Aorta (tissue), 5 donors: ENCODE measurements at places on chromosomes 3 and 15. TPM values are rescaled to one million over a fixed set of nuclear protein-coding genes. Genes with fewer than 3 reads are reported as not detected.

The KLF15 gene
- polyA plus RNA-seq, result 43.9 TPM

The CFAP20DC gene
- polyA plus RNA-seq, result not detected

DNA sequence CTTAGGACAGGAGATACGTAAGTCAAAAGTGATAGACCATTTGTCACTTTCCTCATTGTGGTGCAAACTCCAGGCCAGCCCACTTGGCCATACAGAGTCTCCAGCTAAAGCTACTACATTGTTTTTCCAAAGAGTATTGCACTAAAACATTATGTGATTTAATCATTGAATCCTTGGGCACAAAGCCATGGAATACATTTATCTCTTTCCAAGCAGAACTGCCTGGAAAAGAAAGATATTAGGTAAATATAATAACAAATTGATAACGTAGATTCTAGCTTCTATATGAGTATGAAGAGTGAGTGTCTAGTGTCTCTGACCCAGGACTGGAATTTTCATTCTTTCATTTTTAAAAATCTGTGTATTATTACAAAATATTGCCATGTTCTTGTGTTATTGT lies 863.7 kb upstream of the SEMA6D start:
- H3K27ac ChIP-seq, result no peak overlapping the region
- no peaks in the 10 kb centered on the region for H3K4me1 ChIP-seq
- H3K4me3 ChIP-seq, result no peak overlapping the region
- no peaks in the 10 kb centered on the region for H3K36me3 ChIP-seq
- DNase-seq, result no peak

DNA sequence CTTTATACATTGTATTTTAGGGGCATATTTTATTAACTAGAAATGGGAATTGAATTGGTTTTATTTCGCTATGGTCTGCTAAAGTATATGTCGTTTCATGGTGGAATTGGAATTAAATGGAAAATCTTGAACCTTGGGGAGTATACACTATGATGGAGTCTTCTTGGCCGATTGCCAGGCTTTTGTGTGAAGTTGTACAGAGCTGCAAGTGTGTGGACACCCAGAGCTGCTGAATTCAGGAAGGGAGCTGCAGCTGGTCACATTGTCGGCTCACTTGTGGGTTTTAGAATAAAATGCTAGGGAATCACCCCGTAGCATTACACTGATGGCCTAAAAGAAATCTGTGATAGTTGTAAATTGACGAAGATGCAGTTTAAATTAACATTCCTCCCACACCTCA lies 35.1 kb downstream of the USP3 start:
- H3K36me3 ChIP-seq, result no peaks in the 10 kb centered on the region
- no peak overlapping the region for H3K27ac ChIP-seq
- no peak overlapping the region for H3K4me3 ChIP-seq
- DNase-seq, result no peak
- no peaks in the 10 kb centered on the region for H3K27me3 ChIP-seq
- H3K4me1 ChIP-seq, result peaks cover 2% of the 10 kb centered on the region

GRCh38 chr3:66236281-66236680 lies 15.5 kb downstream of the SLC25A26 start:
- no peak for DNase-seq
- H3K36me3 ChIP-seq, result no peaks in the 10 kb centered on the region
- no peaks in the 10 kb centered on the region for H3K27me3 ChIP-seq
- H3K4me3 ChIP-seq, result no peak overlapping the region

The ITGA11 gene
- polyA plus RNA-seq, result 76.7 TPM

- H3K4me3 ChIP-seq, result no peak overlapping the region
- no peak overlapping the region for H3K27ac ChIP-seq
- DNase-seq, result no peak
- H3K36me3 ChIP-seq, result no peaks in the 10 kb centered on the region
Observed at GRCh38 chr15:34349769-34350168, 6.7 kb downstream of the NUTM1 start.

- H3K4me3 ChIP-seq, result no peak overlapping the region
- H3K36me3 ChIP-seq, result no peaks in the 10 kb centered on the region
- no peak for DNase-seq
- no peaks in the 10 kb centered on the region for H3K4me1 ChIP-seq
- H3K27ac ChIP-seq, result no peak overlapping the region
Observed at GRCh38 chr3:46082849-46083248, 55.6 kb upstream of the XCR1 start.

The CLDN18 gene
- 0.50 TPM for polyA plus RNA-seq

DNA sequence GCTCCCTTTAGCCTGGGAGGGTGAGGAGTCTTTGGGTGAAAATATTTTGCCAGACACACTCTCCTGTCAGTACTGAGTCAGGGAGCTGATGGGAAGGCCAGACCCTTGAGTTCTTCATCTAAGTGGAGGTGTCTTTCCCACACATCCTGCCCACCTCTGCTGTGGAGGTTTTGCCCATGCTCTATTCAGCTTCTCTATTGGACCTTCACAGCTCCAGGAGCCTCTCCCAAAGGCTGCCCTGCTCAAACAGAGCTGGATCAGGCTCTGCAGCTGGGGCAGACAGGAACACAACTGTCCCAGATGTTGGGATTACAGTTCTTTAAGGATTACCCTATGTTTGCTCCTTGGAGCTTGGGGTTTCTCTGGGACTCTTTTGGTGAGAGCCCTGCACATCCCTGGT lies 77.9 kb downstream of the SPSB4 start:
- no peaks in the 10 kb centered on the region for H3K36me3 ChIP-seq
- no peaks in the 10 kb centered on the region for H3K27me3 ChIP-seq
- no peak overlapping the region for H3K27ac ChIP-seq
- H3K4me3 ChIP-seq, result no peak overlapping the region

The ACP3 gene
- 0.63 TPM for polyA plus RNA-seq

- no peak overlapping the region for H3K4me3 ChIP-seq
- no peaks in the 10 kb centered on the region for H3K27me3 ChIP-seq
- no peaks in the 10 kb centered on the region for H3K36me3 ChIP-seq
- no peak overlapping the region for H3K27ac ChIP-seq
- peaks cover under 1% of the 10 kb centered on the region for H3K4me1 ChIP-seq
Observed at GRCh38 chr3:36557021-36557707, 176.9 kb downstream of the STAC start.

- H3K4me3 ChIP-seq, result no peak overlapping the region
- no peaks in the 10 kb centered on the region for H3K36me3 ChIP-seq
- H3K27ac ChIP-seq, result no peak overlapping the region
Observed at GRCh38 chr3:57948781-57949242, 59.4 kb upstream of the FLNB start.

The GOLGA6L7 gene
- not detected for polyA plus RNA-seq

DNA sequence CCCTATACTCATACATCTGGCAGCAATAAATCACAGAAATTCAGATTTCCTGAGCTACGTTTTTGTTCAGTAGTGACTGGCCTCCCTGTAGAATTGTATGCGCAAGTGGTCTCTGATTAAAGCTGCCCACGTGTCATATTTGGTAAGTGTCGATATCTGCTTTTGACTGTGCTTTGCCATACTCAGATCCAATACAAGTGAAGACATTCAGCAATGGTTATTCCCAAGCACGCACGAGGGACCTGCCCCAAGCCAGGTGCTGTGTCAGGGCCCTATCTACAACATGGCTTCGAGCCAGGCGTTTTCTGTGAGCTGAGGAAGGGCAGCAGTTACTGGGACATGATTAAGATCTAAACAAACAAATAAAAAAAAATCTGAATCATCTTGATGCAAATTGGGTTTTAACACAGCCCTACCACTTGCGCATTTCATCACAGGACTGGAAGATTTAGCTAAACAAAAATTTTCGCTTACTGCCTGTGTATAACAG lies 47.2 kb upstream of the ICE2 start:
- H3K4me3 ChIP-seq, result no peak overlapping the region
- no peak overlapping the region for H3K27ac ChIP-seq
- H3K27me3 ChIP-seq, result no peaks in the 10 kb centered on the region
- H3K36me3 ChIP-seq, result no peaks in the 10 kb centered on the region

DNA sequence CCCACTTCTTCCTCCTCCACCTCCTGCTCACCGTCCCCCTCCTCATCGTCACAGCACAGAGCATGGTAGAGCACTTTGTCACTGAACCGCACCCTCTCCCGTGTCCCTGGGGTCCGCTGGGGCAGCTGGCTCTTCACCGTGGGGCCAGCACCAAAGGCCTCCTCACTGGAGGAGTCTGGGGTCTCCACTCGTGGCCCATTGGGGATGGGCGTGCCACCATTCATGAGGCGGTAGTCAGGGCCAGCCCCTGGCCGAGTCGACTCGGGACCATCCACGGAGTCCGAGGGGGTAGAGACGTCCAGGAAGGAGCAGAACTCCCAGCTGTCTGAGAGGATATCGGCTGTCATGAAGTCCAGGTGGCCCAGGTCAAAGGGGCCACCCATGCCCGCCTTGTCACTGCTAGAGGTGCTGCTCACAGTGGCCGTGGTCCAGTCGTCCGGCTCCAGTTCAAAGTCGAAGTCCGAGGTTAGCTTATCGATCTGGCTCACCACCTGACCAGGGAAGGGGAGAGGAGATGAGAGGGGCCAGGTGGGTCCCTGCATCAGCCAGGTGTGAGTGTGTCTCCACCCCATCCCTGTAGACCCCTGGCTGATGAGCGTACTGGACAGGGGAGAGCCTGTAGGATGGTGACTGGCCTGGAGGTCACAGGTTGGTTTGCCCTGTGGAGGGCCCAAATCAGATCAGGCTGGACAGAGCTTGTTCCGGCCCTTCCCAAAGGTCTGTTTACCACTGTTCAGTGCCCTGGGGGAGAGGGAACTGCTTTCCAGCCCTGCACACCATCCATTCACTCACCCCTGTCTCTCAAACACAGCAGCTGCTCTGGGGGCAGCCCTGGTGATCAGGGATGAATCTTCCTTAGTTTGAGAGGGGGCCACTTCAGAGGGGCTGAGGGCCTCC lies 12.8 kb downstream of the INSYN1 start:
- no peak overlapping the region for H3K27ac ChIP-seq
- no peaks in the 10 kb centered on the region for H3K36me3 ChIP-seq
- no peak for DNase-seq
- H3K4me3 ChIP-seq, result no peak overlapping the region
- no peaks in the 10 kb centered on the region for H3K4me1 ChIP-seq

DNA sequence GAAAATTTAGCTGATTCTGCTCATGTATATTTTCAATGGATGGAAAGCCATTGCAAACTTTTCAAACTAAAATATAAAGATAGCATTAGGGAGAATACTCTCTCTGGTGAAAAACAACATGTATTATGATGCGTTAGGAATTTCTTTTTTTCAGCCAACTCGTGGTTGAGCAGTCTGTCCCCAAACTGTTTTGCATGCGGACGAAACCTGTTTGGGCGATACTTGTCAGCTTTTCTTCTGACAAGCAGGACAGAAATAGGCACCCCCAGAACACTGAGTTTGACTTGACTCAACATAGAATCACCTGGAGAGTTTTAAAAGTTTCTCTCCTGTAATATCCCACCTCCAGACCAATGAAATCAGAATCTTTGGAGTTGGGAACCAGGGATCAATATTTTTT lies 417.5 kb upstream of the TPRG1 start:
- H3K4me3 ChIP-seq, result no peak overlapping the region
- no peaks in the 10 kb centered on the region for H3K27me3 ChIP-seq
- no peaks in the 10 kb centered on the region for H3K36me3 ChIP-seq

GRCh38 chr3:40243056-40243455 lies 66.5 kb upstream of the EIF1B start:
- no peaks in the 10 kb centered on the region for H3K36me3 ChIP-seq
- H3K27ac ChIP-seq, result no peak overlapping the region
- H3K27me3 ChIP-seq, result no peaks in the 10 kb centered on the region
- no peaks in the 10 kb centered on the region for H3K4me1 ChIP-seq

The TIMP4 gene
- polyA plus RNA-seq, result 32.3 TPM

The ACTRT3 gene
- 3.9 TPM for polyA plus RNA-seq

The TARS3 gene
- polyA plus RNA-seq, result 13.6 TPM

DNA sequence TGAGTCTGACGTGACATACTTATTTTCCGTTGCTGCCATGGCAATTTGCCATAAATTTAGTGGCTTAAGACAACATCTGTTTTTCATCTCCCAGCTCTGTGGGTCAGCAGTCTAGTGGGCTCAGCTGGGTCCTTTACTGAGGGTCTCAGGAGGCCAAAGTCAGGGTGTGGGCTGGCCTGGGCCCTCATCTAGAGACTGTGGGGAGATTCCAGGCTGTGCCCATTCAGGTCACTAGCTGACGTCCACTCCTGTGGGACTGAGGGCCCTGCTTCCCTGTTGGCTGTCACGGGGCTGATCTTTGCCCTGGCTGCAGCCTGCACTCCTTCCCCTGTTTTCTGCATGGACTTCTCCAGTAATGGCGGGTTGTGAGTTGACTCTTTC lies 19.1 kb downstream of the FGD5 start:
- no peak for DNase-seq
- H3K36me3 ChIP-seq, result no peaks in the 10 kb centered on the region
- H3K27ac ChIP-seq, result no peak overlapping the region
- H3K27me3 ChIP-seq, result no peaks in the 10 kb centered on the region
- H3K4me1 ChIP-seq, result no peaks in the 10 kb centered on the region
- no peak overlapping the region for H3K4me3 ChIP-seq

The ZBTB38 gene
- polyA plus RNA-seq, result 35.8 TPM

DNA sequence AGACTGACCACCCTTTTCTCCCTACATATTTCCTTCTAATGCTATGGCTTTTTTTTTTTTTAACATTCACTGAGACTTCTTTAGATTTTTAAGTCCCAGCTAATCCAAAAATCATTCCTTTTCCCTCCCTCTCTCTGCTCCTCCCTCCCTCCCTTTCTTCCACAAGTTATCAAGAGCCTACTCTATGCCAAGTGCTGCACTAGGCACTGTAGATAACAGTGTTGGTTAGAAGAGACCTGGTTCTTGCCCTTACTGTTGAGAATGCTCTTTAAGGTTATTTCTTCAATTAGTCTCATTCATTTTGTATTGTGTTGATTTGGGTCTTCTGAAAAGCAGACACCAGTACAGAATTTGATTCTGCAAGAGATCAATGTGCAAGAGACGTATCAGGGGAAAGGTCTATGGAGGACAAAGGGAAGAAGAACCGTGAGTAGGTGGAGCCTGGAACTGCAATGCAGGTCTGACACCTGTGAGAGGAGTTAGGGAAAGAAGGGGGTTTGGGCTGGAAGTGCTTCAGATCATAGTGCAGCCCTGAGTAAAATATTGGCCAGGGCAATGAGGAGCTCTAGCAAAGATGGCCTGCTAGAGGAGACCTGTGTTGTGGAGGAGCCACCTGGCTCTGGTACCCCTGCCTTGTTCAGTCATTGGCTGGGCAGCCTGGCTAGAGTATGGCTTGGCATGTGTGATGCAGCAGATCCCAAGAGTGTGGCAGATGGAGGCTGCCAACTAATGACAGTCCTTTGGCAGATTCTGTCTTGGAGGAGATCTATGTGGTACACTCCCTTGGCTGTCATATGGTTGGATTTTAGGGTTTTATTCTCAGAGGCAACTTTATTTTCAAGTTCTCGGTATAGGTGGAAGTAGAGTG lies 9.7 kb upstream of the PCOLCE2 start:
- H3K4me1 ChIP-seq, result no peaks in the 10 kb centered on the region
- no peaks in the 10 kb centered on the region for H3K36me3 ChIP-seq
- no peaks in the 10 kb centered on the region for H3K27me3 ChIP-seq
- H3K4me3 ChIP-seq, result no peak overlapping the region

The FAM43A gene
- 1.4 TPM for polyA plus RNA-seq
